ENCODE measurements at places on chromosomes 3 and 15.

GRCh38 chr15:96171853-96172296, 158.6 kb upstream of the NR2F2 start:
- DNase-seq = no peak

DNA sequence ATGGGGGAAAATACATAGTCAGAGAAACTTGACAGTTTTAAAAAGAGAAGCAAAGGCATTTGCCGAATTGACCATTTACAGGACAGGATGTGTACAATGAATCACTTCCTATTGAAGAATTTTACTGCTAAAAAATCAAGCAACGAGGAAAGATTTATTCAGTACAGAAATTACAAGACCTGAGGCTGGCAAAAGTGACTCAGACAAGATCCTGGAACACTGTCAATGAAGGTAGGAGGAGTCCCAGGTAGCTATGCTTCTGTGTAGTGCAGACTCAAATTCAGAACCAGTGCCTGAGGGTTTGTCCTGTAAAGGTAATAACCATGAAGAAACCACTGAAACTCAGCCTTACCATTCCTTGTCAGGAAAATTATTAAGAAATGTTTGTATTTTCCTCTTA, 120.9 kb downstream of the ZMAT3 start:
- no peak for DNase-seq

- no peak for DNase-seq
Observed at GRCh38 chr3:80227216-80227615, 459.4 kb upstream of the ROBO1 start.

GRCh38 chr15:62109982-62110851, 43.4 kb downstream of the C2CD4A start:
- no peak for DNase-seq

- DNase-seq = no peak
Observed at GRCh38 chr3:184899953-184900595, 88.1 kb downstream of the VPS8 start.

DNA sequence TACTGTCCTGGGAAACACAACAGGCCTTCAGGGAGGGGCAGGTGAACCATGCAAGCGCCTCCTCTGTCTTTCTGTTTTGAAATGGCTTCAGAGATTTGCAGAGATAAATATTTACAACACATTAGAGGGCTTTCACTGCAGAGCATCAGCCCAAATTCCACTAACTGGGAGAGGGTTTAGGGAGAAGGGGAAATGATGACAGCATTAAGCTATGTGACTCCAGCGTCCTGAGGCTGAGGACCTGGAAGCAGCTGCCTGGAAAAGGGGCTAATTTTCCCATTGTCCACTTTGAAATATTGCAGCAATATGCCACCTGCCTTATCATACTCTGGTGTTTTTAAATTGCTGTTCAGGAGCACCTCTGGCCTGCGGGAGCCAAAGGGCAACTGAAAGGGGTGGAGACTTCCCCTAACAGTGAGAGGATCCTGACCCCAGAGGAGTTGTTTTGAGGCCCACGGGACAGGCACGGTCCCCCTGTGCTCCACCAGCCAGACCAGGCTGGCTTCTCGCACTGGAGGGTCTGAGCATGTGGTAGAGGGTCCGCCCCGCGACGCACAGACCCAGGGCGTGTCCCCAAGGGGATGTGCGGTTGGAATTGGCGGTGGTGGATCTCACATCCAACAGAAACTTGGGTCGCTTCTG, 110.6 kb downstream of the XXYLT1 start:
- DNase-seq = no peak

DNA sequence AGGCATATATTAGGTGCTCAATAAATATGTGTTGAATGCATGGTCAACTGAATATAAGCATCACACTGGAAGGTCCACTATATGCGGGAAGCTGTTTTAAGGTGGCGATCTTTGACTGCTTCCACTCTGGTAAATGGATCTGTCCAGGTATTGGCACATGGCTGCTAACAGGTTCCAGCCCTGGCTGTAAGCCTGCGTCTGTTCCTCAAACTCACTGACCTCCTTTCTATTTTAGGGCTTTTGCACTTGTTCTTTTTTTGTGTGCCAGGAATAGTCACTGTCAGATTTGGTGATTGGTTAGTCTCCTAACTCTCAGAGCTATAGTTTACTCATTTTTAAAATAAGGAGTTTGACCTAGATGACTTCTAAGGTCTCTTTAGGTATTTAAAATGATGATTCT, 46.2 kb downstream of the ADAMTSL3 start:
- no peak for DNase-seq

Measured in amniotic stem cell (primary cell).